ENCODE measurements at places on chromosomes 1 and 21.

GRCh38 chr1:24186993-24187790, at the start of gene IFNLR1:
Gene IFNLR1 (minus strand): TSS chr1:24187289. CDS start chr1:24187248, 41 bp downstream.
- peak; percentile 83 for DNase-seq

GRCh38 chr1:174974711-174975119, 25.0 kb upstream of the CACYBP start:
- DNase-seq: no peak

- DNase-seq: no peak
These were observed 249.9 kb downstream of the GREM2 start for GRCh38 chr1:240362046-240362445.

GRCh38 chr1:41806472-41807155, 112.1 kb downstream of the HIVEP3 start:
- DNase-seq: peak; percentile 78

DNA sequence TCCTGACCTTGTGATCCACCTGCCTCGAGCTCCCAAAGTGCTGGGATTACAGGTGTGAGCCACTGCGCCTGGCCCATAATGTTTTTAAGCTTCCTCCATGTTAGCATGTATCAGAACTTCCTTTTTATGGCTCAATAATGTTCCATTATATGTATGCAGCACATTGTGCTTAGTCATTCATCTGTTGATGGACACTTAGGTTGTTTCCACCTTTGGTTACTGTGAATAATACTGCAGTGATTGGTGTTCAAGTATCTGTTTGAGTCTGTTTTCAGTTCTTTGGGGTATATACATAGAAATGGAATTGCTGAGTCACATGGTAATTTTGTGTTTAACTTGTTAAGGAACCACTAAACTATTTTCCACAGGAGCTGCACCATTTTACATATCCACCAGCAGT, 17.7 kb downstream of the CMPK1 start:
- DNase-seq: no peak

DNA sequence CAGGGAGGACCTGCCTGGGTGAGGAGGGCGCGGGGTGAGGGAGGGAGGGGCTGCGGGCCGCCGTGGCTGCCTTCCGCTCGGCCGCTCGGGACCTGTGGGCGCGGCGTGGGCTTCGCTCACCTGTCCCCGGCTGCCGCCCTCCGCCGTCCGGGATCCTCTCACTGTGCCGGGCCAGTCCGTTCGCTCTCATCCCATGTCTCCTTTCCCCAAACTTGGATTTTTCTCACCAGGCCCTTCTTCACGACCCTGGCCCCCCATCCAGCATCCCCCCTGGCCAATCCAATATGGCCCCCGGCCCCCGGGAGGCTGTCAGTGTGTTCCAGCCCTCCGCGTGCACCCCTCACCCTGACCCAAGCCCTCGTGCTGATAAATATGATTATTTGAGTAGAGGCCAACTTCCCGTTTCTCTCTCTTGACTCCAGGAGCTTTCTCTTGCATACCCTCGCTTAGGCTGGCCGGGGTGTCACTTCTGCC, 362 bp downstream of the ZBTB48 start:
- no peak for DNase-seq

DNA sequence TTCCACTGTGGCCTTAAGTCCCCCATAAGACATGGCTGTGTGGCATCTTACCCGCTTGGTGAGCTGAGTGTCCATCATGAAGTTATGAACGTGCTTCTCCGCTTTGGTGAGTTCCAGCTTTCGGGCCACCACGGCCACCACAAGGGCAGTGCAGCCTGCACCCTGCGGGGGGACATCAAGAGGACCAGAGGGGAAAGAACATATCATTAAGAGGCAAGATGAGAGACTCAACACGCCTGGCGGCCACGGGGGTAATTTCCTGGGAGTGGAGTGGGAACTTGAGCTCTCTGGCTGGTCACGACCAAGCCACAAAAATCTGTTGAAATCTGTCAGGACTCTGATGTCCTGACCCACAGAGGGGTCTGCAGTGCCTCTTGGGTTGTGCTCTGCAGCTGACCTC, 117.9 kb upstream of the ADAR start:
- DNase-seq: no peak

DNA sequence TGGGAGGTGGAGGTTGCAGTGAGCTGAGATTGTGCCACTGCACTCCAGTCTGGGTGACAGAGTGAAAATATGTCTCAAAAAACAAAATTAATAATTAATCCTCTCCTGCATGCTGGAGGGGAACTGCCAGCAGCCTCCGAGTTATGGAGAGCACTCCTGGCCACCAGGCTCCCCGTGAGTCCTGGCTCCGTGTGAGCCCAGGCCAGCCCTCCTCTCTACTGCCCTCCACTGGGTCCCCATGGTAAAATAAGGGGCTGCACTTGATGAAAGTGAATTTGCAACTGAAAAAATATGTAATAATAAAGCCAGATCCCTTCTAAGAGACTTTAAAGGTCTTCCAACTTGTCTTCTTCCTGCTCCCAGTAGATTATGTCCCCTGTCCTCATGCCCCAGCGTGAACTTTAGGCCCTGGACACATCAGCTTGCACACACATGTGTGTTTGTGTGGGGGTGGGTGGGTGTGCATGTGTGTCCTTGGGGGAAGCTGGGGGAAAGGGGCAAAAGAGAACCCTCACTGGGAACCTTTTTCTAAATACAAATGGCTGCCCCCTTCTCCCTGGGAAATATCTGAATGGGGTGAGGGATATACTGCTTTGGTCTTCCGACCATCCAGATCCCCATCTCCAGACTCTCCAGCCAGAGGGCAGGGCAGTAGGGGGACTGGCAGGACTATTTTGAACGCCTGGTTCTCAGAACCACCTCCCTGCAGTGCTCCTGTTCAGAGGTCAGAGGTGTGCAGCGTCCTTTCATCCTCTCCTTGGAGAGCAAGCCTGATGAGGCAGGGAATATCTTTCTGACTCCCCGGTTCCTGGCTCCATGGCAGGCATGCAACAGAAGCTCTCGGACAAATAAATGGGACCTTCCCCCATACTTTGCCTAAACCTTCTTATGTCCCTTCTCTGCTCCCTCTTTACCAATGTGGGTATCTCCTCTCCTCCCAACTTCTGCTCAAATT, 26.2 kb downstream of the NEK2 start:
- DNase-seq: peak; percentile 50

DNA sequence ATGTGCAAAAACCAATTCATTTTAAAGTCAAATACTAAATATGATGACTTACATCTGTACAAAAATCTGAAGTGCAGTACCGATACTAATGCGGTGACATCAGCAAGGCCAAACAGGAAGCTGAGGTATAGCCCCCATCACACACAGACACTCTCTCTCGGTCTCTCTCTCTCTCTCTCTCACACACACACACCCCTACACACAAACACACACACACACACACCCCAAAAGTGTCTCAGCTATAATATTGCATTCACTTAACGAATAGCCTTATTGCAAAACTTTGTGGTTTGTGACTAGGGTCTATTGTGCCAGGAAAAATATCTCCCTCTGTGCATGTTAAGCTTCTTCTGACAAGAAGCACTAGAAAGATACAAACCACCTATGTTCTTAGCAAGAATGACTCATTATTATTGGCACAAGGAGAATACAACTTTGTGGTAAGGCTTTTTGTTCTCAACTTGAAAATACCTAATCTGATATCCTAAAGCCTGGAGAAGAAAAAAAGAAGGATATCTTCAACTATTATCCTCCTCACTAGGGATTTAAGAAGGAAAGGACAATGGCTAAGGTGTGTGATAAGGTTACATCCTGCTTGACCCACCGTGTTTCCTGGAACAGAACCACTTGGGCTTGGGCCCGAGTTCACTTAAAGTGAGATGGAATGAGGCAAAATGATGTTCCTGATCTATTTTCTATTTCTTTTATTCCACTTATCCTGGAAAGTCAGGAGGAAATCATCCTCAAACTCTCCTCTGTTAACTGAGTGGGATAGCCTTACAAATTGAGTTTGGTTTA, 107.1 kb downstream of the NIBAN1 start:
- DNase-seq: peak; percentile 66

DNA sequence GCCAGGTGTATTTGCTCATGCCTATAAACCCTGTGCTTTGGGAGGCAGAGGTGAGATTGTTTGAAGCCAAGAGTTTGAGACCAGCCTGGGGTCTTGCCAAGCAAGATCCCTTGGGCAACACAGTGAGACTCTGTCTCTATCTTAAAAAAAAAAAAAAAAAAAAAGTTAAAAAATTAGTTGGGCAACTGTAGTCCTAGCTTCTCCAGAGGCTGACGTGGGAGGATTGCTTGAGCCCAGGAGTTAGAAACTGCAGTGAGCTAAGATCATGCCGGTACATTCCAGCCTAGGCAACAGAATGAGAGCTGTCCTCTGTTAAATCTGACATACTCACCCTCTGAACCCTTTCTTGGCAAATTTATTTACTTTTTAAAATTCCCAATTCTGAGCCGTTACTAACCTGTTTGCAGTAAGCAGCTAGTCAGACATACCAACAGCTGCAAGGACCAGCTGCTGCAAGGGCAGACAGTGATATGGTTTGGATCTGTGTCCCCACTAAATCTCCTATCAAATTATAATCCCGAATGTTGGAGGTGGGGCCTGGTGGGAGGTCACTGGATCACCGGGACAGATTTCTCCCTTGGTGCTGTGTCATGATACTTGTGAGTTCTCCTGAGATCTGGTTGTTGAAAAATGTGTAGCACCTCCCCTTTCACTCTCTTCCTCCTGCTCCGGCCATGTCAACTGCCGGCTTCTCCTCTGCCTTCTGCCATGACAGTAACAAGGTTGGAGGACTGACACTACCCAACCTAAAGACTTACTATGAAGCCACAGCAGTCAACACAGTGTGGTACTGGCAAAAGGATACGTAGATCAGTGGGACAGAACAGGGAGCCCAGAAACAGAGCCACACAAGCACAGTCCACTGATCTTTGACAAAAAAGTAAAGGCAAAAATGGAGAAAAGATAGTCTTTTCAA, 10.6 kb downstream of the PARP1 start:
- no peak for DNase-seq

DNA sequence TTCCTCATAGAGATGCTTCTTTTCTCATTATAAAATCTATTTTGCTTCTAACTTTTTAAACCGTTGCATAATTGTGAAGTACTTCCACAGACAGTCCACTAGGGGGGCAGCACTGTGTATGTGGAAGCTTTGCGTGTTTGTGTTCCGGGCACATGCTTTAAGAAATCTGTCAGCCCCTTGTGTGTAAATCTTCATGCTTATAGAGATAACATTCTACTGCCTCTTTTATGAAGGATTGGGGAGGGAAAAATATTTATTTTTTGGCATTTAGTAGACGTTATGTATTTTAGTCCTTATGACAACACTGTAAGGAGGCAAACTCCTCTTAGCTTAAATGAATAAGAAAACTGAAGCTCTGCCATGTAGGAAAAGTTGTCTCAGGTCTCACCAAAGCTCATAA, 157.3 kb upstream of the PTGFR start:
- no peak for DNase-seq

DNA sequence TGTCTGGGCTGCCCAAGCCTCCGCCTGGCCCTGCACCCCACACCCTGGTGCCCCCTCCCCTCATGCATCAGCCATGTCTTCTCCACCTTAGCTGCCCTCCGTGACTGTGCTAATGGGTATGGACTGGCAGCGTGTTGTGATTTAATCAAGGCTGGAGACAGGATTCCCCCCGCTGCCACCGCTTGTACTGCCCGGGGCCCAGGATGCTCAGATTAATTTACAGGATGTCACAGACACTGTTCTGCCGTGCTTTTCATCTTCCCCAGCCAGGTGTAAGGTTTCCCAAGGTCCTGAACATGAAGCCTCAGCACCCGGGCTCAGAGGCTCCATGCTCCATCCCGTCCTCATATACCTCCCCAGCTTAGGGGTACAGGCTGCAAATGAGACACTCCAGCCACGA, 66.3 kb downstream of the TAS1R2 start:
- DNase-seq: no peak

GRCh38 chr1:17305576-17306095, 2.4 kb upstream of the PADI4 start:
- DNase-seq: no peak

Data from stimulated activated CD8-positive, alpha-beta memory T cell treated with anti-CD3 and anti-CD28 coated beads, Interleukin-4, amount 100 ng/mL, for 48 hours (primary cell).